Mononuclear cell (primary cell): ENCODE measurements at places on chromosomes 3 and 15. TPM values are rescaled to one million over a fixed set of nuclear protein-coding genes. Genes with fewer than 3 reads are reported as not detected.

PLA2G4E gene
- total RNA-seq = not detected

FAM227B gene
- total RNA-seq = 4.5 TPM

SCAANT1 gene
- not detected for total RNA-seq

RETNLB gene
- not detected for total RNA-seq

GJD2 gene
- not detected for total RNA-seq

SERPINI1 gene
- 2.5 TPM for total RNA-seq

DUOXA2 gene
- not detected for total RNA-seq

DLEC1 gene
- 1.7 TPM for total RNA-seq

CPNE9 gene
- not detected for total RNA-seq

UBE2E1 gene
- 113 TPM for total RNA-seq

PRRT3 gene
- total RNA-seq = 3.9 TPM

CACNA2D3 gene
- total RNA-seq = 2.0 TPM

PRKCD gene
- total RNA-seq = 10.2 TPM
